Muscle of leg (tissue), 16 donors: ENCODE measurements at places on chromosomes 4 and X.

DNA sequence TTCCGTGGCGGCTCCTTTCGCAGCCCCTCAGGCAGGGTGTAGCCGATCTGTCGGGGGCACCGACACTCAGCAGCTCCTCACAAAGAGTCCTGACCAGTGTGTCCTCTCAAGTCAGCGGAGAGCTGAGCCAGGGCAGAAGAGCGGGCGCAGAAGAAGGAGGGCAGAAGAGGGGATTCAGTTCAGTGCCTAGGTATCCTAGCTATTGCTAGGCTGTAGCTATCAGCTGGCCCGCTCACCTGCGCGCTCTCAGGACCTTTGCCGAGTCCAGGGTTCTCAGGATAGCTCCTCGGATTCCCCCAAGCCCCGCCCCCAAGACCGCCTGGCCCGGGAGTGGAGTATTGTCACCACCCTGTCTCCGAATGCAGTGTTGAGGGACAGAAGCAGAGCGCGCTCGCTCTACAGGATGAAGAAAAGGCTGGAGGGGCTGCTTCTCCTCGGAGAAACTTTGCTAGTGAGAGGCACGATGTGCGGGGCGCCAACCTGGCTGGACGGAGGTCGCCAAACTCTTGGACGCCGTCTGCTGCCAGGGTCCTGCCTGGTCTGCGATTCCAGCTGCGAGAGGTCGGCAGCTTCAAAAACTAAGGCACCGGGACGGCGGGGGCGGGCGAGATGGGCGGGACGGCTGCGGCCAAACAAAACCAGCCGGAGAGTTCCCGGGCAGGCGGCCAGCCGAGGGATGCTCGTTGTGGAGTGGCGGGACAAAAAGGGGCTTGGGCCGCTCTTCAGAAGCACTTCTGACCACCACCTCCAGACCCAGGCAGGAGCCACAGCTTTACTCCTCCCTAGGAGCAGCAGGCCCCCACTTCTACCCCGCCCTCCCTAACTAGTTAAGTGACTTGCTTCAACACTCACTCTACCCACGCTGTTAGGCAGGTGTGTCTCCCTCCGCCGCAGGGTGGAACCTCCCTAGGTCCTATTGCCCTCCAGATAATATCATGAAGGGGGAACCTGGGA, at the start of gene XKRX:
TSS of gene XKRX (minus strand) at position 258 of the 954 bp plus-strand sequence. CDS start 613 bp downstream, outside the sequence.
- DNase-seq: peak; percentile 18

- no peak for DNase-seq
Observed at GRCh38 chrX:19672222-19672812, 157.0 kb upstream of the MAP3K15 start.

GRCh38 chrX:154714925-154715324, 36.0 kb downstream of the GAB3 start:
- peak; percentile 79 for DNase-seq

GRCh38 chr4:25878676-25879075, 15.9 kb upstream of the SEL1L3 start:
- DNase-seq: no peak

DNA sequence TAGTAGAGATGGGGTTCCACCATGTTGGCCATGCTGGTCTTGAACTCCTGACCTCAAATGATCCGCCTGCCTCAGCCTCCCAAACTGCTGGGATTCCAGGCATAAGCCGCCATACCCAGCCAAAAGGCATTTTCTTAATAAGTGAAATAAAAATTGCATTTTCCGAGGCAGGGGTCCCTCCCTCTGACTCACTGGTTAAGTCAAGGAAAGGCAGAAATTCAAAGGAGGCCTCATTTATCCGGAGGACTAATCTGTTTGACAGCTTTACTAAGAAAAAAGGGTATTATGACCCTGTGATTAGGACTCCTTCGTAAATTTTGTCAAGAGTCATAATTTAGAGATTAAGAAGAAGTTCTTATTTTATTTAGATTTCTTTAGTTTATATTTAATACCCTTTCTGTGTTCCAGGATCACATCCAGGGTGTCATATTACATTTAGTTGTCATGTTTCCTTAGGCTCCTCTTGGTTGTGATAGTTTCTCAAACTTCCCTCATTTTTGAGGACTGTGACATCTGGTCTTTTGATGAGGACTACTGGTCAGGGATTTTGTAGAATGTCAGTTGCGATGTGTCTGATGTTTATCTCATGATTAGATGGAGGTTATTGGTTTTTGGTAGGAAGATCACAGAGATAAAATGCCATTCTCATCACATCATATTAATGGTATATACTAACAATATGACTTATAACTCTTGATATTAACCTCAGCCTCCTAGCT, 753.7 kb upstream of the AMOT start:
- no peak for DNase-seq

GRCh38 chrX:28787206-28787605, 200.0 kb downstream of the IL1RAPL1 start:
- no peak for DNase-seq

DNA sequence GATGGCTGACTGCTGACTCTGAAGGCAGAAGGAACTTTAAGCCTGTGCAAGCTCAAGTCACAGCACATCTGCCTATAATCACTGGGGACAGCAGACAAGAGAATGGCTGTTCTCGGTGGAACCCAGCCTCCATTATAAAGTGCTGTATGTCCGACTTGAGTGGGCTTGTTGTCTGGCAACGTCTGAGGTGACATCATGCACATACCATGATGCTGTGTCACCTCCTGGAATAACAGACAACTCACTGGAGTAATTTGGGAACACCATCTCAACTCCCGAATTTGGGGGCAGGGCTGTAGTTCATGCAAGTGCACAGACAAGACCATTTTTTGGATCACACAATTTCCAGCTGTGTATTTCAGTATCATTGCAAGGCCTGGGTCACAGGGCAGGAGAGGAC, 59.8 kb upstream of the GPM6B start:
- peak; percentile 70 for DNase-seq

DNA sequence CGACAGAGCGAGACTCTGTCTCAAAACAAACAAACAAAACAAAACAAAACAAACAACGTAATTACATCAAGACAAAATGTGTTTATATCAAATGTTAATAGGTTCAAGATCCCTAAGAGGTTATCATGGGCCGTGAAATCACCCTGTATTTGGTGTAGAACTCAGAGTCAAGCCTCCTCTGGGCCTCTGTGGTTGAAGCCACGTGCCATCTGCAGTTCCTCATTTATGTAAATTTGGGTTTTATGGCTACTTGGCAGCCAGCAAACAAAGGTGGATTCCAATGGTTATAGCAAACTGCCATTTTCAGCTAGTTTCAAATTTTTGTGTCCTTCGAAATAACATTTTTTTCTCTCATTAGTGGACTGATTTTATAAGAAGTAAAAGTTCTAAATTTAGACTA, 16.4 kb downstream of the NSDHL start:
- no peak for DNase-seq

GRCh38 chr4:34878961-34879360, 1365.4 kb downstream of the ARAP2 start:
- DNase-seq: no peak

DNA sequence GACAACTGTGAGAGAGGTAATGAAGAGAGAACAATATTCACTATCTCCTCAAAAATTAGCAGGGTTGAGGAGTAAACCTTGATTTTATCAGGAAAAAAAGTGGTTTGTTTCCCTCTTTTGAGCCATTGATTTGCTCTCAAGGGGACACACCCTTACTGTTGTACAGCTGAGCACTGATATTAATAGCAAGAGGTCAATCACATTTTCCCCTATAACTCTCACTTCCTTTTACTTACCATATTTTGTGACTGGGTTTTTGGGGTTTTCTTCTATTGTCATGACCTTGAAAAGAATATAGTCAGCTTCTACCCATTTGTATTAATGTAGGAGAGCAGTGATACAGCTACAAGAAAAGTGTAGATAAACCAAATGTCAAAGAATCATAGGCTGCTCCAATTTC, 70.2 kb upstream of the LONRF3 start:
- no peak for DNase-seq

GRCh38 chr4:76964769-76965168, 15.2 kb downstream of the SEPTIN11 start:
- DNase-seq: no peak

DNA sequence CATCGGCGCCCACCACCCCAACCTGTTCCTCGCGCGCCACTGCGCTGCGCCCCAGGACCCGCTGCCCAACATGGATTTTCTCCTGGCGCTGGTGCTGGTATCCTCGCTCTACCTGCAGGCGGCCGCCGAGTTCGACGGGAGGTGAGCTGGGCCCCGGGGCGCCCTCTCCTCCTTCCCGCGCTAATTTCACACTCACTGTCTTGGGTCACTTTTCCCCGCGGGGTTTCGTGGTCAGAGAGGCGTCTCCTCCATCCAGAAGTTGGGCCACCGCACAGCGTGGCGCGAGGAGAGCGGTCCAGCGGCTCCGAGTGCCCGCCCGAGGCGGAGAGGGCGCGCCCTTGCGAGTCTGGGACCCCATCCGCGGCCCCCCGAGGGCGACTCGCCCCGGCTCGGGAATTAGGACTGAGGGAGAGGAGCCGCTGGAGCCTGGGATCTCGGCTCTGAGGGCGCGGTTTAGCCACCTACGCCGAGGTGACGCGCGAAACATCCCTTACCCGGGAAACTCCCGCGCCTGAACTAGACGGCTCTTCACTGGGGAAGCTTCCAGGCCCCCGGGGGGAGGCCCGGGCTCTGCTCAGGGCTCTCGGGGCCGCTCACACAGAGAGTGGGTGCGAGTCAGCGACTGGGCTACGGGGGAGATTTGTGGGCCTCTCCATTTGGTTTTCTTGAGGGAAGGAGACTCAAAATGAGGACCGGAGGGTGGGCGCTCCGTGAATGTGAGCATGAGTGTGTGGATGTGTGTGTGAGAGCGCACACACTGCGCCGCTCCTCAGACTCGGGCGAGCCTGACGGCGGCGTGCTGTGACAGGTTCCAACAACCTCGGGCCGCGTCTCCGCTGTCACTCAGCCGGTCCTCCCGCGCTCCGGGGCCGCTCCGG, 551 bp downstream of the NPNT start:
- DNase-seq: peak; percentile 33

DNA sequence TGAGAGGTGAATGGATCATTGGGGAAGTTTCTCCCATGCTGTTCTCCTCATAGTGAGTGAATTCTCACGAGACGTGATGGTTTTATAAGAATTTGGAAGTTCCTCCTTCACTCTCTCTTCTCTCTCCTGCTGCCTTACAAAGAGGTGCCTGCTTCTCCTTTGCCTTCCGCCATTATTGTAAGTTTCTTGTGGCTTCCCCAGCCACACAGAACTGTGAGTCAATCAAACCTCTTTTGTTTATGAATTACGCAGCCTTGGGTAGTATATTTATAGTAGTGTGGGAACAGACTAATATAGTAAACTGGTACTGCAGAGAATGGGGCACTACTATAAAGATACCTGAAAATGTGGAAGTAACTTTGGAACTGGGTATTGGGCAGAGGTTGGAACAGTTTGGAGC, 7.8 kb upstream of the CTAG2 start:
- DNase-seq: no peak

DNA sequence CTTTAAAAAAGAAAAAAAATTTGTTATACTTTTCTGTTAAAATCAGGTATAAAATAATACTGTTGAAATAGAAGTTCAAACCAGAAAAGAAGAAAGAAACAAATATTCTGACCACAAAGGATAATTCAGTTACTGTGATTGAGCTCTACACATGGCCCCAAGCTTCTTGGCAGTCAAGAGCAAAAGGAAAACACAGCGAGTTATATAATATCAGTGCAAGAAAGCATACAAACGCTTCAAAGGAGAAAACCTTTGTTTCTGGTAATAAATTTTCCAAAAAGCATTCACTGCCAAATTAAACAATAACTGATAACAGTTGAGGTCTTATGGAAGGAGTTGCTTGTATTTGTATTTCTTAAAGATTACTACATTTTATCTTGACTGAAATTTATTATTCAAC, 40.5 kb upstream of the EDNRA start:
- peak; percentile 13 for DNase-seq

GRCh38 chr4:87251106-87251505, 30.7 kb upstream of the KLHL8 start:
- DNase-seq: peak; percentile 51

- DNase-seq: no peak
Observed at GRCh38 chrX:115399306-115399705, 109.8 kb downstream of the LUZP4 start.

DNA sequence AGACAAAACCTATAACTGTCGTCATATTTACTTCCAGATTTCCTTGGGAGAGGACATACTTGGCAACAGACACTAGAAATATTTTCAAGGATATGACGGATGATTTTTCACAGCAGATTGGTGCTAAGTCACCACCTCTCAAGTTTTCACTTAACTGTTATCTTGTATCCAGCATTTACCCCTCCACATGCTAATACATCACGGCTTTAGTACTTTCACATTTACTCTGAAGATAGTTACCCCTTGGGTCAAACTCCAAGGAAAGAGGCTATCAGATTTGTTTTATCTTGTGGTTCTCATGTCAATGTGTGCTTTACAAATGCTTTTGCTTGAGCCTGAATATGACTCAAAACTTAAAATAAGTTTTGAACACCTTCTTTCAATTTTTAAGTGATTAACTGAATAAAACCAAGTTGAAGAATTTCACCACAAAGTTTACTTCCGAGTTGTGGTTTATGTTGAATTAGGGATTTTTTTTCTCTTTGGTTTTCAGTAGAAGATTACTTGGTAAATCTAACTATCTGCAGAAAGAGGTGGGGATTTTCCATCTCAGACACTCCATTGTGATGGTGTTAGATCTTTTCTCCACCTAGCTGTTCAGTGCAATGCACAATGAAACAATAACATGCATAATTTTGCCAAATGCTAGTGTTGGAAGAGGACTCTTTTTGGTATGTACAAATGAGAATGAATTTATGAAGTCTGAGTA, 75.4 kb upstream of the FAT1 start:
- DNase-seq: no peak

DNA sequence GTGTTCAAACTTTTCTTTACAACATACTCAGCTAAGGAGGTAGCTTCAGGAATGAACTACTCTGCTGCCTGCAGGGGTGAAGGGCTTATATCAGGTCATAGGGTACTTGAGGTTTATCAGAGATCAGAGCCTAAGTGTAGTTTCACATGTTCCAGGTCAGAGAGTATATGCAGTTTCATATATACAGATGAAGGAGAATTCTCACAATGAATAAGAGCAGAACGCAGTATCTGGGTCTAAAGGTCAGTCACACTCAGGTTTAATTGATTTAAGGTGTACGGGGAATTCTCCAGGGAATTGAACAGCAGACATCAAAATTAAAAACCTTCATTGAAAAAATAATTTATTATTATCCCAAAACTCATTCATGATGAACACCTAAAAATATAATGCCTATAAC, 700.6 kb downstream of the TECRL start:
- DNase-seq: no peak

DNA sequence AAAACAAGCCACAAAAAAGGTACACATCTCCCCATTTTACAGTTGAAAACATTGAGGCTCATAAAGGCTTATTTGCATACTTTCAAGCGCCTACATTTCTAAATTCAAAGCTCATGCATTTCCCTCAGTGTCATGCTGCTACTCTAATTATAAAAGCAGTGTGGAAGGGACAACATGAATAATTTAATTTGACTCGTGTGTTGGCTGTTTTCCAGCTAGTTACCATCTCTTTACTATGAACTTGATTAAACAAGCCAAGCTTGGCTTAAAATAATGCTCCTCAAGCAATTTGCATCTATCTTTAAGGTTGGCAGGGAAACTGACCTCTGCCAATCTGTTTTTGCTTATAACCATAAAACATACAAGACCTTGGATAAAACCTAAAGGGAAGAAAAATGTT, 252.5 kb upstream of the NEIL3 start:
- DNase-seq: no peak

- no peak for DNase-seq
Observed at GRCh38 chr4:17275836-17276235, 236.1 kb downstream of the QDPR start.

GRCh38 chr4:54596201-54596600, 61.6 kb upstream of the KIT start:
- DNase-seq: no peak
